ENCODE measurements at places on chromosomes 7 and 10.

DNA sequence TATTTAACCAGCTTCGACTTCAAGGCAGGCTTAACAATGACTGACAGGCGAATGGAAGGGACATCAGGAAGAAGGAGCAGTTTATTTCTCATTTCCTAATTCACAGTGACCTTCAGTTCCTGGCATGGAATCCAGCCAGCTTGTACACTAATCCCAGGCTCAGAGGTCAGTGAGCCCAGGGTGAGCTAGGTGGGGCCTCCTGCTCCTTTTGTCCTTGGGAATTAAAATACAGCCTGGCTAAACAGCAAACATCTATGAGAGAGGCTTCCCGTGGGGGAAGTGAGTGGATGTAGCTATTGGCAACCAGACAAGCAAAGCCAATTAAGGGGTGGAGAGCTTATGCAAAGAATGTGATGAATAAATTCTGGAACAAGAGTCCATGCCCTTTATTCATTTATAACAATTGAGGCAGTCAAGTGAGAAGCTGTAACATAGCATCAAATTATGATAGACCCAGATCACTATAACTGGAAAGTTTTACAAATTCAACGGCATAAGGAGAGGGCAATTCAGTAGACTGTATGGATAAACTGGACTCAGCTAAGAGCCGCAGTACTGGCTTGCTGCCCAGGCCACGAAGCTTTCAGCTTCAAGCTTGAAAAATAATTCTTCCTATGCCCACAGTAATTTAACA, 57.1 kb downstream of the STK17A start:
- H3K4me3 ChIP-seq, result no peak overlapping the region
- no peaks in the 10 kb centered on the region for H3K36me3 ChIP-seq
- DNase-seq, result peak; percentile 55
- no peaks in the 10 kb centered on the region for H3K4me1 ChIP-seq

- H3K4me1 ChIP-seq, result no peaks in the 10 kb centered on the region
- no peaks in the 10 kb centered on the region for H3K36me3 ChIP-seq
- H3K27ac ChIP-seq, result no peak overlapping the region
- no peak overlapping the region for H3K4me3 ChIP-seq
- no peaks in the 10 kb centered on the region for H3K27me3 ChIP-seq
Observed at GRCh38 chr7:44293561-44294324, 31.7 kb downstream of the CAMK2B start.

- H3K4me1 ChIP-seq, result no peaks in the 10 kb centered on the region
- DNase-seq, result no peak
- no peak overlapping the region for H3K4me3 ChIP-seq
- no peaks in the 10 kb centered on the region for H3K36me3 ChIP-seq
- no peak overlapping the region for H3K27ac ChIP-seq
- H3K27me3 ChIP-seq, result no peaks in the 10 kb centered on the region
Observed at GRCh38 chr10:58637352-58637751, 124.7 kb downstream of the BICC1 start.

DNA sequence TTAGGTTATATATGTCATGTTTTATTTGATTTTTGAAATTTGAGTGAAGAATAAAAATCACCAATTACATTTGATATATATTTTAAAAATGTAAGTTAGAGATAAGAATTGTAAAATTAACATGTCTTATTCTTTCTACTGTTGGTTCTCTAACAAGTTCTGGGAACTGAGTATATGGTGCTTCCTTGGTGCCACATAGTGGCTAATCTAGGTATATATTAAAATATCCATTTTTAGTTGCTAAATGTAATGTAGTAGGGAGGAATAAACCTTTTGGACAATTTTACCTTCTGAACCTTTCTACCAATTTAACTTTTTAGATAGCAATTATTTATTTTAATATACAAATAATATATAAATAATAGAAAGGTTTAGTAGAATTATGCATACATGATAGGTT, 17.5 kb downstream of the CFAP69 start:
- DNase-seq, result no peak
- H3K36me3 ChIP-seq, result no peaks in the 10 kb centered on the region
- H3K4me3 ChIP-seq, result no peak overlapping the region

GRCh38 chr7:148211740-148212151, 378.8 kb upstream of the C7orf33 start:
- no peak overlapping the region for H3K27ac ChIP-seq

- DNase-seq, result no peak
- no peaks in the 10 kb centered on the region for H3K4me1 ChIP-seq
- no peak overlapping the region for H3K4me3 ChIP-seq
- no peaks in the 10 kb centered on the region for H3K36me3 ChIP-seq
Observed at GRCh38 chr10:13883636-13884444, 297.1 kb downstream of the PRPF18 start.

DNA sequence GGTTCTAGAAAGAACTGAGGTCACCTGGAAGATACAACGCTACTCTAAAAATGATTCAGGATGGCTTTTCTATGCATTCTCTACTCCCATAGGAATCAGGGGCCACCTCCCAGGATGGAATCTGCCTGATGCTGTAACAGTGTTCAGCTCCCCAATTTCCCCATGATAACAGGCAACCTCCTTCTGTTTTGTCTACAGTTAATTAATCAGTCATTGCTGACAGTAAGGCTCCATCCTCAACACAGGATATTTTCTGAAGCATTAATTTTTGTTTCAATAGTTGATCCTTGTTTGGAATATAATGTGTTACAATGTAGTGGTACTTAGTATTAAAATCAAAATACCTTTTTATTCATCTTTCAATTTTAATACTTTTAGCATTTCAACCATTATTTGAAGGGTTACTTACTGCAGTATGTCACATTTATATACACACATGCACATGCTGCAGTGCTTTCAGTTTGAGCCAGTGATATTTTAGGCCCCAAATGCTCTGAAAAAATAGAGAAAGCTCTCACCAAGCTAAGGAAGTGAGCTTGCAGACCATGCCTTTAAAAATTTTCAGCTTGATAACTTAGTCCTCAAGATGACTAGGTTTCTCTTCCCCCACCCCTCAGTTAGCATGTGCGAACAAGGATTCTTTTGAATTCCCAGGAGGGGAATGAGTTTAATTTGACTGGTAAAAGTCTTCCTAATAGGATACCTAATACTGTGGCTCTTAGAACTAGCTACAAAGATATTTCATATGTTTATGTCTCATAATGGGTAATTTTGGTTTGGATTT, 592 bp upstream of the PIK3CG start:
- no peak overlapping the region for H3K4me3 ChIP-seq
- DNase-seq, result no peak
- peak overlapping the region; percentile 45 for H3K27ac ChIP-seq
- no peaks in the 10 kb centered on the region for H3K27me3 ChIP-seq
- no peaks in the 10 kb centered on the region for H3K36me3 ChIP-seq

DNA sequence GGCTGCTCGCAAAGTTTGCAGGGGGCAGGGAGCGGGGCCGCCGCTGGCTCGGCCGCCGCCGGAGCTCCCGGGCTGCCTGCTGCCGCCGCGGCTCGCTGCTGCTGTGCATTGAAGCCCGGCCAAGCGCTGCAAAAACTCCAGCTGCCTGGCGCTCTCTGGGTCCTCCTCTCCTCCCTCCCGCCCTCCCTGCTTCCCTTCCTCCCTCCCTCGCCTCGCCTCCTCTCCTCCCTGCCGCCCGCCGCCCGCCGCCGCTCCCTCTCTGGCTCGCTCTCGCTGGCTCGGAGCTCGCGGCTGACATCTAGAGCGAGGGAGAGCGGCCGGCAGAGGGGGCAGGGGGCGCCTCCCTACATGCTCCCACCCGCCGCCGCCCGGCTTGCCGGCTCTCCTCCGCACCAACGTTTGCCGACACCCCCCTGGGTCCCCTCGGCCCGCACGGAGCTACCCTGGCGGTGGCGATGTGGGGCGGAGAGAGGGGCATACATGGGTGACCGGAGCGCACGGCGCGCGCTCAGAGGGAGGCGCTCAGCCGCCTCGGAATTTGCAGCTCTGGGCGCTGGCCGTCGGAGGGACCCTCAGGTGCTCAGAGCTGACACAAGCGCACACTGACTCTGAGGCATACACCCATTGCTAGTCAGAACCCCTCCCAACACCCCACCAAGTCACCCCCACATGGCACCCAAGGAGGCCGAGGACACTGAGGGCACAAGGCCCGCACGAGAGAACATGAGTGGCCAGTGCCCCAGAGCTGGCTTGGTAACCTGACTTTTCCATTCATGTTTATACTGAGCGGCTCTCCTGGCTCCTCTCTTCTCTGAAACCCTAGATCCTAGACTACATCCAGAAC, 1.2 kb upstream of the PLXNA4 start:
- peak; percentile 82 for DNase-seq
- no peaks in the 10 kb centered on the region for H3K27me3 ChIP-seq
- H3K27ac ChIP-seq, result peak overlapping the region; percentile 68

DNA sequence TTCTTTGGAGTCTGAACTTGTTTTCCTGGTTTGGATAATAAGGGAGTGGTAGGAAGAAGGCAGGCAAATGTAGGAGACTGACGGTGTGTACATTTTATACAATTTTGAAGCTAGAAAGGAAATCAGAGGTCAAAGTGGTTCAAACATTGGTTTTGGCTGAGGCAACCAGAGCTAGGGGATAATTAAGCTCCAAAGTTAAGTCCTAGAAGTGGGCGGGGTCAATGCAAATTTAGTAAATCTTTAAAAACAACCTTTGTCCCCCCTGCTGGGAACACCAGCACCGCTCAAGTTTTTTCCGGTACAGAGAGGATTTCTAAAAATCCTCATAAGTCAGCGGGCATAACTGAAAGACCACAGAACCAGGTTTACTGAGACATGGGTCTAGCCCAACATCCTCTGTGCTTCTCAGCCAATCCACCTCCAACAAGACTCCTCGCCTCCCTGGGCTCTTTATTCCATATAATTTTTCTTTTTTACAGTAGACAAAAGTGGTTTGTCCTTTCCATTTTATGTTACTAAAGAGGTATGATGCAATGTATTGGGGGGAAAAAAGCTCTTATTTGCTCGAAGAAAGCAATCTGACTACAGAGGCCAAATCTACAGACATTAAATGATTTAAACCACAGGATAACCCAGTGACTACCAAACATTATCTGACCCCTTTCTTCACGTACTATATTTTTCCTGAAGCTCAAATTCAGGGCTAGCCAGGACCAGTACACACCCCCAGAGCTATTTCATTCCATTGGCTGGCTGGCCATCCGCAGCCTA, 1.6 kb downstream of the GLUD1 start:
- no peak for DNase-seq
- H3K36me3 ChIP-seq, result no peaks in the 10 kb centered on the region
- H3K27ac ChIP-seq, result peak overlapping the region; percentile 96
- peaks cover 9% of the 10 kb centered on the region for H3K4me1 ChIP-seq
- H3K27me3 ChIP-seq, result no peaks in the 10 kb centered on the region

GRCh38 chr10:78170026-78170475, 136.4 kb downstream of the RPS24 start:
- H3K36me3 ChIP-seq, result no peaks in the 10 kb centered on the region
- DNase-seq, result no peak
- H3K4me3 ChIP-seq, result no peak overlapping the region
- H3K4me1 ChIP-seq, result no peaks in the 10 kb centered on the region

- H3K27me3 ChIP-seq, result no peaks in the 10 kb centered on the region
- no peak overlapping the region for H3K4me3 ChIP-seq
- no peak overlapping the region for H3K27ac ChIP-seq
- no peaks in the 10 kb centered on the region for H3K4me1 ChIP-seq
- no peaks in the 10 kb centered on the region for H3K36me3 ChIP-seq
Observed at GRCh38 chr7:85172530-85172941, 14.3 kb downstream of the SEMA3D start.
